Prostate gland (tissue), 2 donors: ENCODE measurements at places on chromosomes 3 and 15. TPM values are rescaled to one million over a fixed set of nuclear protein-coding genes. Genes with fewer than 3 reads are reported as not detected.

- no peak for DNase-seq
- H3K27ac ChIP-seq: no peak overlapping the region
- H3K4me3 ChIP-seq: no peak overlapping the region
- H3K36me3 ChIP-seq: no peaks in the 10 kb centered on the region
- H3K27me3 ChIP-seq: no peaks in the 10 kb centered on the region
Observed at GRCh38 chr15:69375151-69375790, 38.9 kb upstream of the KIF23 start.

DNA sequence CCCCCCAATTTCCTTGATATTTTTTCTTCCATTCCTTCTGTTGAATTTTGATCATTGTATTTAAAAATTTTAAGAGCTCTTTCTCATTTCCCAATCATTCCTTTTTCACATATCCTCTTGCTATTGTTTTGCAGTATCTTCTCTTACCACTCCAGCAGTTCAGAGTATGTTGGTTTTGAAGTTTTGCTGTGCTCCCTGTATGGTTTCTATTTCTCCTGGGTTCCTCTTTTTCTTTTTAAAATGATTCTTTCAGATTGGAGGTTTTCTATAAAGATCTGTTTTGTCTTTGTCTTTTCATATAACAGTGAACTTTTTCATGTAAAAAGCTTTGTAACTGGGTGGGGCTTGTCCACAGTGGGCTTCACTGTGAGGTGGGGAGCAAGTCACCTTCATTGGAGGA is 12.8 kb downstream of the USP3 start:
- no peaks in the 10 kb centered on the region for H3K27me3 ChIP-seq
- no peak overlapping the region for H3K27ac ChIP-seq
- no peak overlapping the region for H3K4me3 ChIP-seq
- no peak for DNase-seq

DNA sequence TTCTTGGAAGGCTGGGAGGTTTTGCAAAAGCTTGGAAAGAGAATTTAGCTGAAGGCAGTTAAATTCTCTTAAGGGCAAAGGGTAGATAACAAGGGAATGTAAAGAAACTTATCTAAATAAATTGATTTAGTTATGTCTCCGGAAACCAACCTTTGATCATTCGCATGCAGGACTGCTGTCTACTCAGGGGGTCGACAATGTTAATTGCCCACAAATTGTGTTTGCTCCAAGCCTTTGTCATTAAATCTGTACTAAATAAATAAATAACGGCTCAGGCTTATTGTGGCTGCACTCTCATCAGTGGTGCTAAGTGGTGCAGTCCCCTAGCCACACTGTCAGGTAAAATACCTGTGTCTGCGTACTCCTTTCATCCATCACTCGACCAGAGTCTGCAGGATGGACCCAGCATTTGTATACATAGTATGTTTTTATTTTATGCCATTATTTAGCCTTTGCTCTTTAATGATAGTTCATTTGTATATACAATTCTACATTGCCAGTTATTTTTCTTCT is 497.4 kb upstream of the RASGRP1 start:
- no peaks in the 10 kb centered on the region for H3K4me1 ChIP-seq
- H3K27ac ChIP-seq: no peak overlapping the region
- no peaks in the 10 kb centered on the region for H3K36me3 ChIP-seq
- DNase-seq: no peak

DNA sequence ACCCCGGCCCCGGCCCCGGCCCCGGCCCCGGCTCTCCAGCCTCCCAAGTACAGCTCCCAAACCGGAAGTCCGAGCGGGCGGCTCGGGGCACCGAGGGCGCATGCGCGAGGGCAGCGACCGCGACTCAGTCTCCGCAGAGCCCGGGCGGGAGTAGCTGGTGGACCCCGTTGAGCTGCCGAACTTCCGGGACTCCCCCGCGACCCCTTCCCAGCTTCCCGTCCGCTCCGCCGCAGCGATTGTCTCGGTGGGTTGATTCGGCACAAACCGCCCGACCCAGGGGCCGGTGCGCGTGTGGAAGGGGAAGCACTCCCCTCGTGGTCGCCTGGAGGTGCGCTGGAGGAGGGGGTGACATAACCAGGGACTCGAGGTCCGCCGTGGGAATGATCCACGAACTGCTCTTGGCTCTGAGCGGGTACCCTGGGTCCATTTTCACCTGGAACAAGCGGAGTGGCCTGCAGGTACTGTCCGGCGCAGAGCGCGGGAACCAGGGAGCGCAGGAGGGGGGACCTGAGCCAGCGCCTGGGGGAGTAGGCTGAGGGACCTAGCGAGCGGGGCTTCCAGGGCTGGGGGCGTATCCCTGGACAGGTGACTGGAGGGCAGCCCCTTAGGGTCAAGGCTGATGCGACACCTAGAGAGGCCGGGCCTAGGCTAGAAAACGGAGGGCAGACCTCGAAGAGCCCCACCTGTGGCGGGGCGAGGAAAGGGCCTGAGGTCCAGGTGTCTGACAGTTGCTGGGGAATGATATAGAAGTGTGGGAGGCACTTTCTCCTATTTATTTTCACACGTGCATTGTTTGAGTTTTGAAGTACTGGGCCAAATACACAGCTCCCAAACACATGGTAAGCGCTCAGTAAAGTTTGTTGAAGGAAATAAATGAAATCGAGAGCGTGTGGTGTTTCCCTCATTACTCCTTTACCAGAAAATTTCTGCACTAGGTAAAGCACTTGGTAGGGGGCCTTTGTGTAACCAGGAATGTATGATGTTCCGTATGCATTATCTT is at the start of the genes TUBGCP4 and ZSCAN29:
Gene TUBGCP4 (plus strand): TSS at position 127 of the 1,000 bp plus-strand sequence. CDS start 254 bp downstream, at position 381.
Gene ZSCAN29 (minus strand): TSS at position 69 of the 1,000 bp plus-strand sequence. CDS start 1,130 bp downstream, outside the sequence.
- H3K36me3 ChIP-seq: peaks cover 5% of the 10 kb centered on the region
- H3K27me3 ChIP-seq: no peaks in the 10 kb centered on the region
- H3K27ac ChIP-seq: peak within 1 kb of the TSS; percentile 69
- H3K4me3 ChIP-seq: peak within 1 kb of the TSS; percentile 70
- DNase-seq: peak; percentile 65
- peaks cover 7% of the 10 kb centered on the region for H3K4me1 ChIP-seq

DNA sequence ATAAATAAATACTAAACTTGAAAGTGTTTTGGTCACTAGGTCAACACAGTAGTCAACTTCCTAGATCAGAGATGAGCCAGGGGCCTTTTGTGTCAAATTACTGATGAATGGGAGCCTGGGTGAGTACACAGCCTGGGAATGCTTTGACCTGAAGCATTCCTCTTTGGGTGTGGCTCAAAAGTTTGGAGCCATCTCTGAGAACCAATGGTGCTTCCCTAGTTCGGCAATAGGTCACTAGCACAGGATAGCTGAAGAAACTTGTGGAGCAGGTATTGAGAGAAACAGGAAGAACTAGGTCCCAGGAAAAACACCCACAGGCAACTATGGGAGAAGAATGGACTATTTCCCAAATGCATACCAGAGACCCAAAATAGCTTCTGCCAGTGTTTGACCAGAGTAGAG is 56.6 kb upstream of the PLXND1 start:
- no peaks in the 10 kb centered on the region for H3K36me3 ChIP-seq
- no peaks in the 10 kb centered on the region for H3K27me3 ChIP-seq
- peaks cover 4% of the 10 kb centered on the region for H3K4me1 ChIP-seq
- peak overlapping the region; percentile 17 for H3K27ac ChIP-seq
- H3K4me3 ChIP-seq: no peak overlapping the region

- DNase-seq: no peak
- H3K27me3 ChIP-seq: no peaks in the 10 kb centered on the region
- H3K4me3 ChIP-seq: no peak within 1 kb of the TSS
- H3K27ac ChIP-seq: no peak within 1 kb of the TSS
- no peaks in the 10 kb centered on the region for H3K36me3 ChIP-seq
Observed at GRCh38 chr3:126558336-126559071, at the start of gene C3orf22. Gene C3orf22 (minus strand): TSS chr3:126558932. CDS start chr3:126553390, 5,542 bp downstream.

DNA sequence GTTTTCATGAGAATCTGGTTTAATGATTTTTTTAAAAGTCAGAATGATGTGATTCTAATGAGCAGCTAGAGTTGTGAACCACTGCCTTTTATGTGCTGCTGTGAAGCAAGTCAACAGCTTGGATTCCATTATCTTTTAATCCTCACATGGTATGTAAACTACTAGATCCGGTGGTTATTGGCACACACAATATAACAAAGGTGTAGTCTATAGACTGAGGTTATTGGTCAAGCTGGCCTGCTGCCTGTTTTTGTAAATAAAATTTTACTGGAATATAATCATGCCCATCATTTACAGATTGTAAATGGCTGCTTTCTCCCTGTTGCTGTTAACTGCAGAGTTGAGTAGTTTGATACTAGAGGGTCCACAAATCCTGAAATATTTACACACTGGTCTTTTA is 103.1 kb downstream of the OTOL1 start:
- H3K27me3 ChIP-seq: no peaks in the 10 kb centered on the region
- H3K4me1 ChIP-seq: no peaks in the 10 kb centered on the region
- H3K36me3 ChIP-seq: no peaks in the 10 kb centered on the region
- H3K27ac ChIP-seq: no peak overlapping the region
- no peak for DNase-seq
- no peak overlapping the region for H3K4me3 ChIP-seq

DNA sequence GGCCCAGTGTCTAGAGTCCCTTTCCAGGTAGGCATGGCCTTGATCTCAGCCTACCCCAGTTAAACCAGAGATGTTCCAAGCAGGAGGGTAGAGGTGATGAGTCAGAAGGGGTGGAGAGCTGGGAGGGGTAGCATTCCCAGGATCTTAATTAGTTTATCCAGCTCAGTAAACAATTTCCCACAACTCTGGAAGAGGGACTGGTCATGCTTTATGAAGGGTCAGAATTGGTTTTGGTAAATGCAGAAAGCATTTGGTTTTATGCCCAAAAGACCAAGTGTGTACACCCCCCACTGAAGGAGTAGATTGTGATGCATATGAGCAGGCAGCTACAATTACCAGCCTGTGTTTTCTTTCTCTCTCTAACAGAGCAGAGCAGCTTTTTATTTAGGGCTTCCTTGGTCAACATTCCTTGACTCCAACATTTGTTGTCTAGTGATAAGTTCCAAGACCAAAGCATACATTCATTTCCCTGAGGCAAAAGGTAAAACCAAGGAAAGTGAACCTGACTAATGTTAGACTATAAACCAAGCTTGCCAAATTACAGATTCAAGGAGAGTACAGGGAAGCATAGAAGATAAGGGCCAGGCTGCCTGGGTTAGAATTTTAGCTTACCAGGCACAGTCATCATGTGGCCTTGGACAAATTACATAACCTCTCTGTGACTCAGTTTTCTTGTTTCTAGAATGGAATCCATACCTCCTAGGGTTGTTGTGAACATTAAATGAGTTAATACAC is 17.6 kb downstream of the EXOSC7 start:
- DNase-seq: no peak
- no peaks in the 10 kb centered on the region for H3K27me3 ChIP-seq
- no peak overlapping the region for H3K4me3 ChIP-seq
- H3K36me3 ChIP-seq: no peaks in the 10 kb centered on the region

DNA sequence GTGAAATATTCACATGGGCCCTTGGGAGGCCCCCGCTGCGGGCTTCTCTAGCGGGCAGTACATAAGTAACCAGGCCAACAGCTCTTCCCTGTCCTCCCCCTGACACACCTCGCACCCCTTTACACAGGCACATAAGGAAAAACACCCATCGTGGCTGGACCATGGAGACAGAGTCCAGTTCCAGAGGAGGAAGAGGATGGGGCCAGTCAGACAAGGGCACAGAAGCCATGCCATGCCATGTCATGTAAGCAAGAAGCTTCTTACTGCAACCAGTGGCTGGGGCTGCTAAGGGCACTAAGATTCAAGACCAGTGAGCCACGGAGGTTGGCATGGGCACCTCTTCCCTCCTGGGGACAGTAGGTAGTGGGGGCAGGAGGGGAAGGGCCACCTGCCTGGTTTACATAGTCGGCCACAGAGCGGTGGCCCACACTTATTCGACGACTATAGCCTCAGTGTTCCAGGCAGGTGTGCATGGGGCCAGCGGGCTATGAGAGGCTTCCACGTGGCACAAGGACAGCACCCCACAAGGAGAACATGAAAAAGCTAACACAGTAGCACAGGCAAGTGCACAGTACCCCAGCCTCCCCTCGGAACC is 5.7 kb upstream of the CYP11A1 start:
- H3K4me1 ChIP-seq: no peaks in the 10 kb centered on the region
- H3K27ac ChIP-seq: no peak overlapping the region
- no peaks in the 10 kb centered on the region for H3K36me3 ChIP-seq
- no peak for DNase-seq
- H3K4me3 ChIP-seq: no peak overlapping the region

DNA sequence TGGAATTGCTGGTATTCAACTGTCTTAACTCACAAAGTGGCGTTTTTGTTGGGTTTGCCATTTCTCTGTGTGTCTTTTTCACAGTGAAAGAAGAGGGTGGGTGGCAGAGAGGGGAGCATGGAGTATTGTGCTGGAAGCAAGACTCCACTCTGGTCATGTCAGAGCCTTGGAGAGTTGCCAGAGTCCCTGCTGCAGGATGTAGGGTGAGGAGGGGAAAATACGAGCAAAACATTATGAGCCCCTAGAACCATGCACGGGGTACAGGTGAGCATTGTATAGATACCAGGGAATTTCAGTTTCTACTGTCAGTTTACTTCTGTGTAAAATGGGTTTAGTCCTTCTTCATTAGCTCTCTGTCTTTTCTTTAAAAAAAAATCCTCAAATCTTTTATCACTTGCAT is 249.9 kb downstream of the CACNA2D3 start:
- H3K4me3 ChIP-seq: no peak overlapping the region
- H3K27me3 ChIP-seq: no peaks in the 10 kb centered on the region
- no peak overlapping the region for H3K27ac ChIP-seq
- no peaks in the 10 kb centered on the region for H3K36me3 ChIP-seq
- H3K4me1 ChIP-seq: no peaks in the 10 kb centered on the region
- DNase-seq: no peak

DNA sequence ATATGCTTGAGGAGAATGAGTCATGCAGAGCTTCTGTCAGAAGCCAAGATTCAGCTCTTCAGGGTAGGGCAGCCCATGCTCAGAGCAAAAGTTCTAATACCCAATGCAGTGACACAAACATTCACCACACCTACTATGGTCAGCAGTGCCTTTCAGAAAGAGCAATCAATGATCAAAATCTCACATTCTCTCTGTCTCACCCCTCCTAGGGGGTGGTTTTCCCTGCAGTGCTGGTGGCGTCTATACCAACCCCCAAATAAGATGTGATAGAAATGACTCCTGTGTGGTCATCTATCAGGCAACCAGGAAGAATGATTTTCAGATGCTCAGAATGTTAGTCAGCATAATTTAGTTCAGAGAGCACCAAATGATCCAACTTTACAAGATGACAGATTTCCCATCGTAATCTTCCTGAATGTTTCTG is 385.3 kb downstream of the NTRK3 start:
- DNase-seq: no peak
- no peaks in the 10 kb centered on the region for H3K27me3 ChIP-seq
- no peak overlapping the region for H3K4me3 ChIP-seq
- no peak overlapping the region for H3K27ac ChIP-seq

- DNase-seq: no peak
- H3K27me3 ChIP-seq: no peaks in the 10 kb centered on the region
- H3K4me1 ChIP-seq: no peaks in the 10 kb centered on the region
- H3K4me3 ChIP-seq: no peak overlapping the region
- no peak overlapping the region for H3K27ac ChIP-seq
Observed at GRCh38 chr3:169562988-169563774, 100.3 kb downstream of the MECOM start.

GRCh38 chr3:39716849-39717248 is 92.6 kb upstream of the MYRIP start:
- H3K4me3 ChIP-seq: no peak overlapping the region
- no peaks in the 10 kb centered on the region for H3K27me3 ChIP-seq
- no peak overlapping the region for H3K27ac ChIP-seq
- peak; percentile 8 for DNase-seq
- H3K4me1 ChIP-seq: no peaks in the 10 kb centered on the region

- no peaks in the 10 kb centered on the region for H3K27me3 ChIP-seq
- H3K4me1 ChIP-seq: peaks cover 9% of the 10 kb centered on the region
- no peaks in the 10 kb centered on the region for H3K36me3 ChIP-seq
- no peak overlapping the region for H3K4me3 ChIP-seq
- H3K27ac ChIP-seq: peak overlapping the region; percentile 42
- peak; percentile 42 for DNase-seq
Observed at GRCh38 chr3:46866720-46867549, 3.7 kb upstream of the MYL3 start.

Gene SLCO2A1
- total RNA-seq: 15.9 TPM

Gene FBXW12
- 0.68 TPM for total RNA-seq
